A549 treated with CpdA at 1 μM for 4 hours (cell line): ENCODE measurements at places on chromosomes 16 and 17. TPM values are rescaled to one million over a fixed set of nuclear protein-coding genes. Genes with fewer than 3 reads are reported as not detected.

Gene B9D1
- total RNA-seq, result 41.4 to 45.9 TPM (median 44.2 TPM) in 5 replicates

Gene ATP2A1
- total RNA-seq, result 1.2 to 2.7 TPM (median 2.2 TPM) in 5 replicates

Gene ZNF423
- total RNA-seq, result 0.07 to 0.35 TPM (median 0.19 TPM) in 5 replicates

Gene PYDC1
- total RNA-seq, result not detected in 5 replicates

Gene MAP1LC3B
- 75.9 to 109 TPM (median 83.1 TPM) in 5 replicates for total RNA-seq

Gene ZDHHC1
- 5.8 to 9.2 TPM (median 6.1 TPM) in 5 replicates for total RNA-seq

Gene TBX2
- 4.8 to 8.1 TPM (median 7.8 TPM) in 5 replicates for total RNA-seq

Gene MT1F
- total RNA-seq, result 7.8 to 18.7 TPM (median 12.3 TPM) in 5 replicates

Gene CBLN1
- total RNA-seq, result 0.05 to 0.24 TPM (median 0.12 TPM) in 3 of 5 replicates, not detected in the others

Gene MSLN
- 1.4 to 3.1 TPM (median 2.8 TPM) in 5 replicates for total RNA-seq

Gene KRTAP4-5
- total RNA-seq, result not detected in 5 replicates

Gene HNF1B
- 26.3 to 30.4 TPM (median 27.5 TPM) in 5 replicates for total RNA-seq

Gene OR3A3
- total RNA-seq, result not detected in 5 replicates

Gene RAD51D
- total RNA-seq, result 22.6 to 32.7 TPM (median 26.8 TPM) in 5 replicates

Gene CD300LG
- total RNA-seq, result 0.05 TPM in 1 of 5 replicates, not detected in the others

Gene KRT17
- total RNA-seq, result 0.77 to 1.2 TPM (median 1.1 TPM) in 5 replicates

Gene ZG16
- total RNA-seq, result not detected in 5 replicates

Gene CCDC78
- total RNA-seq, result 3.7 to 7.1 TPM (median 5.7 TPM) in 5 replicates

Gene CDH8
- 0.38 to 0.70 TPM (median 0.51 TPM) in 5 replicates for total RNA-seq

Gene SLC35G6
- not detected in 5 replicates for total RNA-seq

Gene SERPINF2
- total RNA-seq, result 1.3 to 2.2 TPM (median 2.0 TPM) in 5 replicates

Gene RNF112
- total RNA-seq, result 0.45 to 1.0 TPM (median 0.88 TPM) in 5 replicates

Gene TOP2A
- total RNA-seq, result 217 to 300 TPM (median 229 TPM) in 5 replicates

Gene RNU2-1
- total RNA-seq, result not detected in 5 replicates

Gene RHBDL1
- 1.0 to 1.6 TPM (median 1.5 TPM) in 5 replicates for total RNA-seq
